ENCODE measurements at places on chromosomes 7 and 10. TPM values are rescaled to one million over a fixed set of nuclear protein-coding genes. Genes with fewer than 3 reads are reported as not detected.

GRCh38 chr7:152016947-152017346 is 8.5 kb upstream of the GALNT11 start:
- DNase-seq: no peak

- no peak for DNase-seq
These were observed 27.4 kb upstream of the PRKAG2 start for GRCh38 chr7:151904270-151904669.

GRCh38 chr10:8688881-8689280 is 634.4 kb downstream of the GATA3 start:
- DNase-seq: no peak

- no peak for DNase-seq
These were observed 372.4 kb upstream of the VWC2 start for GRCh38 chr7:49400891-49401550.

DNA sequence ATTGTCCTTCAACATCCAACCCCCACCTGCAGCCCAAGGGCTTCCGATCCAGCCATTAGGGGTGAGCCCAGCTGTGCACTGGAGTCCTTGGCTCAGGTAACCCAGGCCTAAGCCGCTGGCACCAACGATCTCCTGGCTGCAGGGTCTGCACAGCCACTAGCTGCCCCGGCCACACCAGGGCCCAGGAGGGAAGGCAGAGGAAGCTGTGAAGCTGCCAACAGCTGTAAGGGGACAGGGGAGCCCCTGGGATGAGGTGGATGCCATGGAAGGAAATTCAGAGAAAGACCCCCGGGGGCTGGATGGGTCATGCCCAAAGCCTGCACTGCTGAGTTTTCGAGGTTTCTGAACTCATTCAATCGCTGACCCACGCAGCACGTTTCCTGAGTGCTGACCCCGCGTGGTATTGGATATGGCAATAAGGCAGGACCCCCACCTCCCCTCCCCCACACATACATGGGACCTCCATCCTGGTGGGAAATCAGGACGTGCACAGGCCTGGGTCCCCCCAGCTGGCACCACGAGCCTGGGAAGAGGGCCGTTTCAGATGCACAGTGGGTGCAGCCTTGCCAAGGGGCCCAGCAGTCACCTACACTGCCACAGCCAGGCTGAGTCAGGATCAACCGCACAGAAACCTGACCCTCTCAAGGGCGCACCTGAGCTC is 170.3 kb downstream of the DIP2C start:
- no peak for DNase-seq

- no peak for DNase-seq
These were observed 58.4 kb downstream of the NXPH1 start for GRCh38 chr7:8491544-8492489.

- no peak for DNase-seq
These were observed 2.2 kb upstream of the ABHD11 start for GRCh38 chr7:73740771-73741170.

Gene CCDC3
- total RNA-seq: not detected

DNA sequence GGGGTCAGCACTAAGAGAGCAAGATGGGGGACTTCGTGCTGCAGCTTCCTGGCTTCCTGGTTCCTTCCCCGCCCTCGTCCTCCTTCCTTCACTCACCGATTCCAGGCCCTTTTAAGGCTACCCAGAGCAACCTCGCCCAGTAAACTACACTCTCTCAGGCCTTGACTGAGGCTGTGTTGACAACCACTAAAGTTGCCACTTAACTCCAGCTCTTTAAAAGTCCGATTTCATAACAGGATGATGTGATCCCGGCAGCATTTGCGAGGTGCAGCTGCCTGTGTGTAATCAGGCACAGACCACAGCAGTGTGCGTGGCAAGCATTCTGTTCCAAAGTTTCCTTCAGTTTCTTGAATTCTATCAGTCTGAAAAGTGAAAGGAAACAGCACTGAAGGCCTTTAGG is 110.6 kb downstream of the RAB11FIP2 start:
- DNase-seq: no peak

GRCh38 chr10:107701943-107702342 is 537.4 kb upstream of the SORCS1 start:
- no peak for DNase-seq

DNA sequence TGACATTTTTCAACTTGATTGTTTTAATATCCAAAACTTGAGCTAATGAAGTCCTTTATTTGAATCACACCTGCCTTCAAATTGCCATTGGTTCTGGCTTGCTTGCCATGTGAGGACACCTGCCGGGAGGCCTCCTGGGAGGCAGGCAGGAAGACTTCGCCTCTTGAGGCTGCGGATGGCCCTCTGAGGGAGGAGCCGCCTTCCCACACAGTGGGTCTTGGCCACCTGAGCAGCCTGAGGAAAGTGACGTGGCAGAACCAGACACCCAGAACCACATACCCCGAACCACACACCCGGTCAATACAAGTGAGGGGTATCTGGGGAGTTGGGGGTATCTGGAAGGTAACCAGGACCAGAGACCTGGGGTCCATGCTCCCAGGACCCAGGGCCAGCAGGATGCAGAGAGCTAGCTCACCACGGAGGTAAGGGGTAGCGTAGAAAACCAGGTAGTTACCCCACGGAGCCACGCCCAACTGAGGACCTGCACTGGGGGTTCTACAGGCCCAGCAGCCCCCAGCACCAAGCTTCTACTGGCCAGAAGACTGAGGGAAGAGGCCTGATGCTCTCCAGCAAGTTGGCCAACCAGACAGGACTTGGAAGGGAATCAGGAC is 300.5 kb downstream of the TCERG1L start:
- no peak for DNase-seq

DNA sequence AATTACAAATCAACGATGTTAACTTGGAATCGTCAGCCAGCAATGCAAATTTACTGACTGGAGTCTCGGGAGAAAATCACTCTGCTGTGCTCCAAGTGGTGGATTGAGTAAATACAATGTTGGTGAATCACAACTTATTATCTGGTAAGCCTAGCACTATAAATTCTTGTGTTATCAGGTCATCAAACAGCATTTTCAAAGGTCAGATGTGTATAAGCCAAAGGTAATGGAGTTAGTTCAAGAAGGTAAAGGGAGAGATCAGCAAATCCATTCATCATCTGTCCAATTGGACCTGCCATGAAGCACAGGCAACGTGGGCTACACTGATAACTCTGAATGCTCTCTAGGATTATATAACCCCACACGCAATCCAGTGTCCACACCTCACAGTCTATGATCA is 13.9 kb downstream of the CUBN start:
- no peak for DNase-seq

GRCh38 chr7:8210845-8211724 is 50.9 kb downstream of the ICA1 start:
- no peak for DNase-seq

- DNase-seq: no peak
These were observed 54.3 kb downstream of the FAM241B start for GRCh38 chr10:69684020-69684980.

DNA sequence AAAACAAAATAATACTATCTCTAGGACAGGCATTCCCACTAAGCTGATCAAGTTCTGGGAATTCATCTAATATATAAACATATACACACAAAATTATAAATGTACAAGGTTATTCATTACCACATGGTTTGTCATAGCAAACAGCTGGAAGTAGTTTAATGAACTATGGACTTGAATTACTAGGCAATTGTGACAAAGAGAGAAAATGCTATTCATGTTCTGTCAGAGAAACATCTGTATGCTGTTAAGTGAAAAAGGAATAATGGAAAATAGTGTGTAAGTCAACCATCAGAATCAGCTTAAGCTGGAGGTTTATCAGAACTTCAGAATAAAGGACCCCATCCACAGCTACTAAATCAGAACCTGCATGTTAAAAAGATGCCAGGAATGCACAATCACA is 2.8 kb downstream of the ZNF248 start:
- DNase-seq: no peak

Gene FIGNL1
- total RNA-seq: 40.7 TPM

- no peak for DNase-seq
These were observed 5.1 kb upstream of the CYP26A1 start for GRCh38 chr10:93068411-93069244.

- no peak for DNase-seq
These were observed 465.6 kb upstream of the VSTM2A start for GRCh38 chr7:54076616-54077015.

- DNase-seq: peak; percentile 93
These were observed at the start of gene RADIL for GRCh38 chr7:4883372-4884144. Gene RADIL, minus strand, starts transcription at chr7:4883716. Its CDS starts 5,577 bp downstream, at chr7:4878139.

All from activated CD8-positive, alpha-beta T cell treated with anti-CD3 and anti-CD28 coated beads, Interleukin-2, amount 10 ng/mL, durations not matched to agents 7 days and 5 days (primary cell).